ENCODE measurements at places on chromosomes 4 and X. TPM values are rescaled to one million over a fixed set of nuclear protein-coding genes. Genes with fewer than 3 reads are reported as not detected.
A peak's percentile ranks its signal among the peaks of the same experiment; 100 is the strongest.

DNA sequence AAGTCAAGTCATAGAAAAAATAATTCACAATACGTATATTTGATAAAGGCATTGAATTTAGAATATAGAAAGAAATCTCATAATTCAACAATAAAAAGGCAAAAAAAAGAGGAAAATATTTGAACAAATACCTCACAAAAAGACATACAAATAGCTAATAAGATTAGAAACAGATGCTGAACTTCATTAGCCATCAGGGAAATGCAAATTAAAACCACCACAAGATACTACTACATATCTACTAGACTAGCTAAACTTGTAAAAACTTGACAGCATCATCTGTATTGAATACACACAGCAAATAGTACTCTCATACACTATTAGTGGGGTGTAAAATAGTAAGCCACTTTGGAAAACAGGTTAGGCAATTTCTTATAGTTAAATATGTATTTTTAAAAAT lies 128.7 kb upstream of the TLL1 start:
- no peak overlapping the region for H3K27ac ChIP-seq
- no peaks in the 10 kb centered on the region for H3K27me3 ChIP-seq
- no peaks in the 10 kb centered on the region for H3K4me1 ChIP-seq

DNA sequence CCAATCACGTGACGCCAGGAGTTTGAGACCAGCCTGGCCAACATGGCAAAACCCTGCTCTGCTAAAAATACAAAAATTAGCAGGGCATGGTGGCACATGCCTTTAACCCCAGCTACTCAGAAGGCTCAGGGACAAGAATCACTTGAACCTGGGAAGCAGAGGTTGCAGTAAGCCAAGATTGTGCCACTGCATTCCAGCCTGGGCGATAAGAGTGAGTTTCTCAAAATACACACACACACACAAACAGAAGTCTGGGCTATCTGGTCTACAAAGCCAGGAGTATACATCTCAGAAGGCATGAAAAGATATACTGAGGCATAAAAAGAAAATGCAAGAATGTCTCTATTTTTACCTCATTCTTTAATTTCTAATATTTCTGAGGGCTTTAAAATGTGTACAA lies 11.3 kb downstream of the YTHDC1 start:
- H3K36me3 ChIP-seq = peaks cover 6% of the 10 kb centered on the region
- H3K27me3 ChIP-seq = no peaks in the 10 kb centered on the region
- no peak overlapping the region for H3K27ac ChIP-seq
- peaks cover 10% of the 10 kb centered on the region for H3K4me1 ChIP-seq
- DNase-seq = no peak

Gene GALNTL6
- total RNA-seq = 0.99 TPM

GRCh38 chr4:158875026-158875425 lies 106.2 kb downstream of the FNIP2 start:
- no peaks in the 10 kb centered on the region for H3K36me3 ChIP-seq
- no peak overlapping the region for H3K4me3 ChIP-seq
- no peak for DNase-seq
- H3K27ac ChIP-seq = no peak overlapping the region

DNA sequence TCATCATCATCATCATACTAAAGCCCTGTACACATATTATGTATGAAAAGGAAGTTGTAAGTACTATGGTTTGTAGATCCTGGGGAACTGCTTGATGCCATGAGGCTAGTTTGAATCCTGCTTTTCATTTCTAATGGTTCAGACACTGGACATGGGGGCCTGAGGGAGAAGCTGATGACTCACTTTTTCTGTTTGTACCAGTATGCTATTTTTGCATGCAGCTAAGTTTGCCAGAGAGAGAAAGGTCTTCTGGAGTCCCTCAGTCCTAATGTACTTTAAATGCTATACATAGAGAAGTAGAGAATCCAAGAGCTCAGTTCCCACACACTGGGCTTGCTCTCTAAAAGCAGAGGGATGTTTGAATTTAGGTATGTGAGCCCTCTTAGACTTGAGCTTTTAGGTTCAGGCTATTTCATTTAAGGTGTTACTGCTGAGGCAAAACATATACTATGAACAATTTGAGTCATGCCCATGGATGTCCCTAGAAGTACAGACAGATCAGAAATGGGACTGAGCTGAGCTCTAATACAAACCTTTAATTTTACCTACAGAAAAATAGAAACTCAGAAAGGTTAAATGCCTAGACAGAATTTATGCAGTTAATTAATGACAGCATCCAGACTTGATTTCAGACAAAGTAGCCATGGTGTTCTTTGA lies 17.6 kb upstream of the HS3ST1 start:
- H3K4me1 ChIP-seq = no peaks in the 10 kb centered on the region
- no peak overlapping the region for H3K4me3 ChIP-seq
- no peak for DNase-seq
- no peaks in the 10 kb centered on the region for H3K27me3 ChIP-seq
- H3K36me3 ChIP-seq = peaks cover 8% of the 10 kb centered on the region

DNA sequence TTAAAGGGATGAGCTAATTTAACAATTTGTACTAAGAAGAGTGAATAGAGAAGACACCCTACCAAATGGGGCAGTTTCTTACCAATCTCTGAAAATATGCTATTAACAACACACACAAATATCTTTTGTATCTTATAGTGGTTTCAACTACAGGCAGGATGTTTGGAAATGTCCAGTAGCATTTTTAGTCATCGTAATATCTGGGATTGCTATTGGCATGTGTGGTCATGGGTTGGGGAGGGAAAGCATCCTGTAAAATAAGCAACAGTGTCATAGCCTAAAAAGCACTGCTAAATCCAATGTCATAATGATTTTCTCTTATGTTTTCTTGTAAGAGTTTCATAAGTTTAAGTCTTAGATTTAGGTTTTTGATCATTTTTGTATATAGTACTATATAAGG lies 29.3 kb upstream of the ABCG2 start:
- no peak for DNase-seq
- no peaks in the 10 kb centered on the region for H3K36me3 ChIP-seq
- H3K4me3 ChIP-seq = no peak overlapping the region
- H3K4me1 ChIP-seq = no peaks in the 10 kb centered on the region

Gene ETDA
- total RNA-seq = not detected

DNA sequence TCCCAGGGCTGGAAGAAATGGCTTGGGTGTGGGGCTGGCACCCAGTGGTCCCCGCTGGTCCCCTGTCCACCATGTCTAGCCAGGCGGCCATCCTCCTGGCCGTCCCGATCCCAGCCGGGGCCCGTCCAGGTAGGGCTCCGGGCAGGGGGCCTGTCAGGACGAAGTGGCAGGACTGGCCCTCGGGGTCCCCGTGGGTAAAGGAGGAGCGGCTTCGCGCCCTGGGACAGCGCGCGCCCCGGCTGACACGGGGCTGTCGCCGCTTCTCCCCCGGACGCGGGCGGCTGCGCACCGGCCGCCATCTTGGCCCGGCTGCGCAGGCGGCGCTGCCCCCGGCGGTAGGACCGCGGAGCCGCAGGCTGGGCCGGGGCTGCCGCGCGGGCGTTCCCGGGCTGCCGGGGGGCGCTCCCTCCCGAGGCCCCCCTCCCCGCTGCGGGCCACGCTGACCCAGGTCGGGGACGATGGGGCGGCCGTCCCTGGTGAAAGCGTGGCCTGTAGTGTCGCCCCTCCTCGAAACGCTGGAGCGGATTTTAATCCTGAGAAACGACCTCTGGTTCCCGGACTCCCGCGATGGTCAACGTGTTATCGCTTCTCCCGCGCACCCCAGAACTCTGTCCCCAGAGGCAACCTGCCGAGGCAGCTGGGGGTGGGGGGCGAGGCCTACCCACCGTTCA lies 60.4 kb upstream of the BCOR start:
- H3K4me1 ChIP-seq = peaks cover 9% of the 10 kb centered on the region
- DNase-seq = peak; percentile 63

- peak; percentile 69 for DNase-seq
- H3K4me3 ChIP-seq = no peak overlapping the region
- peaks cover 27% of the 10 kb centered on the region for H3K4me1 ChIP-seq
- H3K27ac ChIP-seq = no peak overlapping the region
Measured at GRCh38 chrX:2627272-2627867, 63.7 kb upstream of the CD99 start.

Gene MAGED4
- total RNA-seq = 8.6 TPM

DNA sequence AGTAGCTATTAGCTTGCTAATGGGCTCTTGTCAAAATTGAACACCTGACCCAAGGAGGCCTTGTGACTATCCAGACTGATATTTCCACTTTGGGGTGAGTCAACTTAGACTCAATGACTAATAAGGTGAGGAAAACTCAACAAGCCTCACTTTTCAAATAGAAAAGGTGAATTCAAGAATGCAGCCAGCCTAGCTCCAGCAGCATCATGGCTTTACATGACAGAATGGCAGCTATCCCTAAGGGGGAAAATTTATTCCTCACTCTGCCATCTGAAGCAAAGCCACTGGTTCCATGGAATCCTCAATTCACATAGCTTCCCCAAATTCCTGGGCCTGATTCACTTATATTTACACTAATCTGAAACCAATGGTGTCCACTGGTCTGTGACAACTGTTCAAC lies 29.1 kb upstream of the RAB9B start:
- H3K27me3 ChIP-seq = no peaks in the 10 kb centered on the region
- no peak overlapping the region for H3K27ac ChIP-seq
- H3K36me3 ChIP-seq = no peaks in the 10 kb centered on the region

Gene CT45A10
- total RNA-seq = not detected

Gene PRSS12
- not detected for total RNA-seq

Gene PWWP3B
- not detected for total RNA-seq

DNA sequence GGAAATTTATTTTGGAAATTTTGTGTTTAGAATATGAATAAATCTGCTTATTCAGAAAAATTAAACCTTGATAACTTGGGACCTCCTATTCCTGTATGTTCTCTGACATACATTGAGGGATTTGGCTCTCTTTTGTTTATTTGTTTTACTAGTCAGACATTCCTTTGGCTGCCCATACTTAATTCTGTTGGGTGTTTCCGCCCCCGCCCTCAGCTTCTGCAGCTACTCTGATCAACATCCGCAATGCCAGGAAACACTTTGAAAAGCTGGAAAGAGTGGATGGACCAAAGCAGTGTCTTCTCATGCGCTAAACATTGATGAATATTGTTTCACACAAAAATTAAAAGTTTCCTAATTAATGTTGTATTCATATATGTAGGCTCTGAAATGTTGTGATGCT lies 40.5 kb downstream of the RRAGB start:
- no peak overlapping the region for H3K27ac ChIP-seq
- no peak overlapping the region for H3K4me3 ChIP-seq
- H3K36me3 ChIP-seq = peaks cover 12% of the 10 kb centered on the region

DNA sequence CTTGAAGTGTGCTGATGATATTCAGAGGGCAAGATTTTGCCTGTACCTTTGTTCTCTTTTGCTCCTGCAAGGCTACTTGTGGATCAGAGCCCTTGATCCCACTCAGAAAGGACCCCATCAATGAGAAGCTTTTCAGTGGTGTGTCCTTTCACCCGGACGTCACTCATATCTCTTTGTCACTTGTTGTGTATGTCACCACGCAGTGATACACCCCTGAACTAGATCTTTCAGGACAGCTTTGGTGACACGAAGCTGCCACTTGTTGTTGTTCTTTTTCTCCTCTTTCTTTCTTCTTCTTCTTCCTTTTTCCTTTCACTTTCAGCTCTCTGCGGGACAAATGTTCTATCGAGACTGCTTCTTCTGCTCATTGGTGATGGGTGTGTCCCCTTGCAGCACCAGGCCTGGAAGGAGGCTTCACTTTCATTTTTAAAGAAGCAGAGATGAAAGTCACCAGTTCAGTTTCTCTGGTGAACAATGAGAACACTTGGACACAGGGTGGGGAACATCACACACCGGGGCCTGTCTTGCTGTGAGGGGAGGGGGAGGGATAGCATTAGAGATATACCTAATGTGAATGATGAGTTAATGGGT lies 83.6 kb downstream of the NBDY start:
- DNase-seq = peak; percentile 65
- no peak overlapping the region for H3K4me3 ChIP-seq
- peaks cover 40% of the 10 kb centered on the region for H3K4me1 ChIP-seq
- peak overlapping the region; percentile 82 for H3K27ac ChIP-seq
- no peaks in the 10 kb centered on the region for H3K27me3 ChIP-seq

DNA sequence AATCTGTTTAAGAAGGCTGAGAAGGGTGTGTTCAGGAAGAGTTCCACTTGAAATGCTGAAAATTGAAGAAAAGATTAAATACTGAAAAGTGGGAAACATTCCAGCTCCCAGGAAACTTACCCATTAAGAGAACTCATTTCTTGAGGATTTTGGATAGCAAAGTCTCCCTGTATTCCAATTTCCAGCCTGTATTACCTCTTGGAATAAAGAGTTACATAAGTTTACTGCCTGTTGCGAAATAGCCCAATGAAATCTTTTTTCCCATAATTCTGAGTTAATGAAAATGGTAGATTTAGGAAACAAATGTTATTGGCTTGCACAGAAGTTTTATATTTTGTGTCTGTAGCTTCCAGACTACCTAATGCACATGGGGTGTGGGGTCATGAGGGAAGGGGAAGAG lies 12.0 kb downstream of the NHSL2 start:
- H3K36me3 ChIP-seq = no peaks in the 10 kb centered on the region
- H3K4me1 ChIP-seq = no peaks in the 10 kb centered on the region
- no peak for DNase-seq
- H3K27ac ChIP-seq = no peak overlapping the region
- no peak overlapping the region for H3K4me3 ChIP-seq

Gene SHOX
- total RNA-seq = not detected

Gene PPP2R3B
- 35.2 TPM for total RNA-seq

Gene SPANXA1
- not detected for total RNA-seq

Gene SSX2B
- not detected for total RNA-seq

Gene FRMD7
- not detected for total RNA-seq

Gene NPNT
- not detected for total RNA-seq

Gene GPR34
- not detected for total RNA-seq

Gene PDE5A
- 1.4 TPM for total RNA-seq

DNA sequence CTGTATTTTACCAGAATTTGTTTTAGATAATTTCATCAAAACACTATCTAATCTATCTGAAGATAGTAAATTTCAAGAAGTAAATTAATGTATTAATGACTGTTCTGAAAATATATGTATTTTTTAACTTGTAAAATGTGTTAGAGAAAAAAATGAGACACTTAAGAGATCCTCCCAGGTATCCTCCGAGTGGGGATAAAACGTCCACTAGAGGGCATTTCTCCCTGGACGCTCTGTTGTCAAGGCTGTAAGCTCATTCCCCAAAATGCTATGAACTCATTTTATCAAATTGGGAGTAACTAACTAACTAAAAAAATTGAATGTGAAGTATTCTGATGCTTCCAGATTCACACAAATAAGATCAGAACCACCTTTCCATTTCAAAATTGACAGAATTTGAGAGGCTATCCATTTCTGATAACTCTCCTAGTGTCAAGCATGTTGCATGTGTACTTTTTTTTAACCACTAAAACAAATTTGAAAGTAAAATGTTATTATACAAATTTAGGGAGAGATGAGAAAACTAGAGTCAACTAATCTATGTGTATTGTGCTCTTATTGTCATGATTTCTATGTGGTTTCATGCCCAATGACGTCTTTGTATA lies 337.3 kb upstream of the HS3ST1 start:
- no peak overlapping the region for H3K27ac ChIP-seq
- DNase-seq = peak; percentile 23
- H3K27me3 ChIP-seq = no peaks in the 10 kb centered on the region

Gene HMX1
- total RNA-seq = not detected

Gene TMEM154
- total RNA-seq = 99.1 TPM

All from B cell (primary cell).